ENCODE measurements at places on chromosomes 2 and 18.
A peak's percentile ranks its signal among the peaks of the same experiment; 100 is the strongest.

DNA sequence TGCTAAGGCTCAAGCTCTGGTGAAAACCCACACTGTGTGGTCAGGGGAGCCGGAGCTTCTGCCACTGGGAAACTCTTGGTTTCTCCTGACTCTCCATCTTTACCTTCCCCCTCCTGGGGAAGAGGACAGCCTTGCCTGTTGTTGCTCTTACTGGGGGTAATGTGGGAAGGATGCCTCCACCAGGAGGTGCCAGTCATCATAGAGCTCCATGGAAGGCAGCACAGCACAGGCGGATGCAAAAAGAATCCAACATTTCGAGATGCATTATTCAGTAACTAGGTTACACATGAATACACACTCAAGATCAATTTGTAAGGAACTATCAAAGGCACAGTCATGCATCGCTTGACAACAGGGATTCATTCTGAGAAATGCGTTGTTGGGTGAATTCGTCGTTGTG lies 322.6 kb downstream of the AFF3 start:
- no peak overlapping the region for H3K4me3 ChIP-seq
- no peaks in the 10 kb centered on the region for H3K36me3 ChIP-seq
- peaks cover 2% of the 10 kb centered on the region for H3K4me1 ChIP-seq
- DNase-seq: no peak
- H3K27me3 ChIP-seq: no peaks in the 10 kb centered on the region

DNA sequence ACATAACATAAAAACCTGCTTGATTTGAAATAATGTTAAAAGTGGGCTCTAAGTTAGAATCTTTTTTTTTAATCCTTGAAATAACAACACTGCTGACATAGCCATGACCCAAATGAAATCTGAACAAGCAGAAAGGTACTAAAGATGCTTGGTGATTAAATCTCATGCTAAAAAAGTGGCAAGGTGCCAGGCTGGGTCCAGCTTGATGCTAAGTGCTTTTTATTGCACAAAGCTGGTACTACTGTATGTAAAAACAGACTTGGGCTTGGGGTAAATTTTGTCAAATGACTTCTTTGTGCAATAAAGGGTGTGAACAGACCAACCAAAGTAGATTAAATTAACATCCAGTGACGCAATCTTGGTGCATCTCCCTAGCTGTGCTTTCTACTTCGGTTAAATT lies 13.4 kb downstream of the BCL11A start:
- no peak overlapping the region for H3K4me3 ChIP-seq
- no peaks in the 10 kb centered on the region for H3K27me3 ChIP-seq
- no peak overlapping the region for H3K27ac ChIP-seq
- peaks cover 15% of the 10 kb centered on the region for H3K4me1 ChIP-seq
- peaks cover 6% of the 10 kb centered on the region for H3K36me3 ChIP-seq

DNA sequence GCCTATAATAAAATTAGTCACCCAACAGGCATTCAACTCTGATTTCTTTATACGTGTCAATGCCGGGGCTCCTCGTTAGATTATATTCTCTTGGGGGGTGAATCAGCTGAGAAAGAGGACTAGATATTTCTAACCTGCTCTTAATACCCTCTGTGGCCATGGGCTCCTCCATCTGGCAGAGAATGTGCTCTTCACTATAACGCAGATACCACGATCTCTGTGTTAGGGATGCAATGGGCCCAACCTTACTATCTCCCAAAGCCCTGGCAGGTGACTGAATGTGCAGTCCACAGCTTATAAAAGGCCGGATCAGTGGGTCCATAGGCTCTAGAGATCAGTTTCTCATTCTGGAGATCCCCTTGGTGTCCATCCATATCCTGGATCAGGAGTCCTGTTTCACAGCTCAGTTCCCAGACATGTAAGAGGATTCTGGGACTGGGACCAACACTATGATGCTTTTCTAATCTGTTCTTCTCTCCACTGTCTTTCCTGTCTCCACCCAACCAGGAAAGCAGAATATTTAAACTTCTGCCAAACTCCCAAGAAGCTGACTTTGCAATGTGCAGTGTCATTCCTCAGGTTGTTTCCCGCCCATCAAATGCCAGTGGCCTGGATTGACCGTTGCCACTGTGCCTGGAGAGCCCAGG lies 71.4 kb upstream of the CELF4 start:
- H3K36me3 ChIP-seq: no peaks in the 10 kb centered on the region
- H3K27me3 ChIP-seq: no peaks in the 10 kb centered on the region
- no peak for DNase-seq
- no peak overlapping the region for H3K27ac ChIP-seq
- no peak overlapping the region for H3K4me3 ChIP-seq

GRCh38 chr2:98518101-98518500 lies 73.4 kb downstream of the INPP4A start:
- no peaks in the 10 kb centered on the region for H3K27me3 ChIP-seq
- no peaks in the 10 kb centered on the region for H3K36me3 ChIP-seq
- no peak overlapping the region for H3K27ac ChIP-seq
- no peak for DNase-seq

DNA sequence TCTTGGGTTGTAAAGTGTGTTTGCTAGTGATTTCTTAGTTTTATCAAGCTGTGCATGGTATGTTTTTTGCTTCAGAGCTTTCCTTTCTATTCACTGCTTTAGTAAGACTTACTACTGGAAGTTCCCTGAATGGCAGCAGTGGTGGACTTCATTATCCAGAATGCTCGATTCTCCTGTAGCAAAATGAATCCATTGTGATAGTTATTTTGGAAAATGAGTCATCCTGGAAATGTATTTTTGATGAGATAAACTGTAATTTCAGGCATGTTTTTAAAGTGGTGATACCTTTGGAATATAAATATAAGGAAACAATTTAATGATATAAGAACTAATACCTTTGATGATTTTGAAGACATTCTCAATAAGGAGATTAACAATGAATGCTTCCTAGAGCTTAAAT lies 387.1 kb downstream of the PTPRM start:
- H3K4me3 ChIP-seq: no peak overlapping the region
- H3K27ac ChIP-seq: no peak overlapping the region
- peaks cover 1% of the 10 kb centered on the region for H3K4me1 ChIP-seq
- no peaks in the 10 kb centered on the region for H3K36me3 ChIP-seq
- no peak for DNase-seq

DNA sequence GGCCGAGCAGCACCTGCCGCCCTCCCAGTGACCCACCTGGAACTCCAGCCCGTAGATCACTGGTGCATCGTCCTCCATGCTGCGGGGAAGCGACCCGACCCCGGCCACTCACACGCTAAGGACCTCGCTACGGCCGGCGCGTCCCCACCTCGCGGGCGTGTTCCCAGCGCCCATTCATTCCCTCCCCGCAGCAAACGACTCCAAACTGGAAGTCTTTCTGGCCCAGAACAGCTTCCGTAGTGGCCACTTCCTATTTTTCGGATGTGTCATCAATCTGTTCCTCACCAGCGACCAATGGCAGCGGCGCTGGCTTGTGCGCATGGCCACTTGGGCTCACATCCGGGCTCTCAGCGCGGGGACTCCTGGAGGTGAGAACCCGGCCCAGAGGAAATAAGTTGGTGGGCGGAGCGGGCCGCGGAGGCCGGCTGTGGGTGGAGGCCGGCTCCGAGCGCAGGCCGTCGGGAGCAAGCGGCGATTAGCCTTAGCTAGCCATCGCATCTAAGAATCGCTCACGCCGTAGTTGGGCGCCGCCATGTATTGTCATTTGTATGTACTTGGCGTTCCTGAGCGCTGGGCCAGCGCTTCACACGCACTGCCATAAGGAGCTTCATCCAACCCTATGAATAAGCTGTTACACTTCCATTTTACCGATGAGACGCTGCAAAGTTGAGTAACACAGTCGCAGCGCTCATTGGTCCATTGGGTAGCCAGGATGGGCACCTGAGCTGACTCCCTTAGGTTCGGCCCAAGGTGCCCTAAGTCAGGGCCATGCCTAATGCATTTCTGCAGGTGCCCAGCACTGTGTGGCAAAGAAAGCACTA lies at the start of gene EIPR1:
Gene EIPR1, minus strand, starts transcription at position 207 of the 821 bp plus-strand sequence. Its CDS starts 129 bp downstream, at position 78.
- H3K36me3 ChIP-seq: no peaks in the 10 kb centered on the region
- H3K4me1 ChIP-seq: no peaks in the 10 kb centered on the region
- H3K4me3 ChIP-seq: peak within 1 kb of the TSS; percentile 98
- H3K27ac ChIP-seq: no peak within 1 kb of the TSS
- H3K27me3 ChIP-seq: no peaks in the 10 kb centered on the region
- peak; percentile 93 for DNase-seq

DNA sequence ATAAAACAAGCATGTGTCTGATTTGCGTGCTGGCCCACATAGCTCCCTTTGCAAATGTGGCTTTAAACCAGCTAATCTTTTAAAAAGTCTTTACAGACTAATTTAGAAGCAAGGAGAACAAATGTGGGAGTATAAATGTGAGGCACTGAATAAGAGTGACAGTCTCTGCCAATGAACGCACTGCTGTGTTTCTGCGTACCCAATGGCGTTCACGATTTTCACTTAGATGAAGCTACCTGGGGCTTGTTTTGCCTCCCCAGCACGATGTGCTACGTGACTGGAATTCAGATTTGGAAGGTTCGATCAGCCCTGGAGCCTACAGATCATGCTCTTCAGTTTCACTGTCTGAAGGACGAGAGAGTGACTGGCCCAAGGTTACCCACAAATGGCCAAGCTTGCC lies 10.8 kb upstream of the CRACDL start:
- H3K27me3 ChIP-seq: no peaks in the 10 kb centered on the region
- H3K4me1 ChIP-seq: no peaks in the 10 kb centered on the region
- H3K4me3 ChIP-seq: no peak overlapping the region
- DNase-seq: no peak
- H3K36me3 ChIP-seq: no peaks in the 10 kb centered on the region
- H3K27ac ChIP-seq: no peak overlapping the region

DNA sequence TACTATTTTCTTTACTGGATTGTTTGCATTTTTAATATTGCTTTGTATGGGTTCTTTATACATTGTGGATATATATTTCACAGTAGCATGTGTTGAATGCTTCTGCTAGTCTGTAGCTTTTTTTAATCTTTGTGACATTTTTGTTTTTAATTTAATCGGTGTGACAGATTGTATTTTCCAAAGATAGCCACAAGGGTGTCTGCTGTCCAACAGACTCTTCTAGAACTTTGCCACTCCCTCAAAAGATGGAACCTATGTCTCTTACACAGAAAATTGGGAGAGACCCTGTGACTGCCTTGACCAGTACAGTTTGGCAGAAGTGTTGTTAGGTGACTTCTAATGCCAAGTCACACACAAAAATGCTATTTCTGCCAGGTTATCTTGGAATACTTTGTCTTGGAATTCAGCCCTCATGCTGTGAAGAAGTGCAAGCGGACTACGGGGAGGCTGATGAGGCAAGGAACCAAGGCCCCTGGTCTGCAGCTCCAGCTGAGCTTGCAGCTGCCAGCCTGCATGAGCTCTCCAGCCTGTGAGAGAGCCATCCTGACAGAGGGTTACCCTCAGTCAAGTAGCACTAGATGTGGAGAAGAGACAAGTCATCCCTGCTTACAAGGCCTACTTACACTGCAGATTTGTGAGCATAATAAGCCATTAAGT lies 110.8 kb downstream of the TDRD15 start:
- H3K4me3 ChIP-seq: no peak overlapping the region
- H3K27ac ChIP-seq: no peak overlapping the region
- no peaks in the 10 kb centered on the region for H3K4me1 ChIP-seq
- no peaks in the 10 kb centered on the region for H3K36me3 ChIP-seq

DNA sequence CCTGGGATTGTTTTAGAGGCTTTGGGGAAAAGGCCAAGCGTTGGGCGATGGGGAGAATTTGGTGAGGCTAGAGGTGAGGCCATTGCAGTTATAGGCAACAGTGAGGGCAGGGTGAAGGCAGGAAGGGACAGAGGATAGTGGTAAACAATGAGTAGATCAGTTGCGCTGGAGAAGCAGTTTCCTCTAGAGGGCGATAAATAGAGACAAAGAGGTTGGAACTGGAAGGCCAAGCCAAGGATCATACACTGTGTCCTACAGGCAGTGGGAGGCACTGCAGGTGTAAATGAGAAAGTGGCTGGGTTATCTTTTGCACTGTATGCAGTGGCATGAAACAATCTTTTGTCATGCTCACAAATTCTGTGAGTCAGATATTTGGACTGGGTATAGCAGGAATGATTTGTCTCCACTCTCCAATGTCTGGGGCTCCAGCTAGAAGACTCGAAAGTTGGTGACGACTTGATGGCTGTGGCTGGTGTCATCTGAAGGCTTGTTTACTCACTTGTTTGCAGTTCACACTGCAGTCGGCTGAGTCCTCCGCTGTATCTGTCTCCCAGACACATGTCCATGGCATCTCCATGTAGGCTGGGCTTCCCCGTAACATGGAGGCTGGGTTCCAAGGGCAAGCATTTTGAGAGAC lies 82.1 kb downstream of the TNP1 start:
- H3K27me3 ChIP-seq: no peaks in the 10 kb centered on the region
- H3K36me3 ChIP-seq: no peaks in the 10 kb centered on the region
- no peak overlapping the region for H3K4me3 ChIP-seq
- no peak overlapping the region for H3K27ac ChIP-seq
- DNase-seq: peak; percentile 91
- H3K4me1 ChIP-seq: no peaks in the 10 kb centered on the region

DNA sequence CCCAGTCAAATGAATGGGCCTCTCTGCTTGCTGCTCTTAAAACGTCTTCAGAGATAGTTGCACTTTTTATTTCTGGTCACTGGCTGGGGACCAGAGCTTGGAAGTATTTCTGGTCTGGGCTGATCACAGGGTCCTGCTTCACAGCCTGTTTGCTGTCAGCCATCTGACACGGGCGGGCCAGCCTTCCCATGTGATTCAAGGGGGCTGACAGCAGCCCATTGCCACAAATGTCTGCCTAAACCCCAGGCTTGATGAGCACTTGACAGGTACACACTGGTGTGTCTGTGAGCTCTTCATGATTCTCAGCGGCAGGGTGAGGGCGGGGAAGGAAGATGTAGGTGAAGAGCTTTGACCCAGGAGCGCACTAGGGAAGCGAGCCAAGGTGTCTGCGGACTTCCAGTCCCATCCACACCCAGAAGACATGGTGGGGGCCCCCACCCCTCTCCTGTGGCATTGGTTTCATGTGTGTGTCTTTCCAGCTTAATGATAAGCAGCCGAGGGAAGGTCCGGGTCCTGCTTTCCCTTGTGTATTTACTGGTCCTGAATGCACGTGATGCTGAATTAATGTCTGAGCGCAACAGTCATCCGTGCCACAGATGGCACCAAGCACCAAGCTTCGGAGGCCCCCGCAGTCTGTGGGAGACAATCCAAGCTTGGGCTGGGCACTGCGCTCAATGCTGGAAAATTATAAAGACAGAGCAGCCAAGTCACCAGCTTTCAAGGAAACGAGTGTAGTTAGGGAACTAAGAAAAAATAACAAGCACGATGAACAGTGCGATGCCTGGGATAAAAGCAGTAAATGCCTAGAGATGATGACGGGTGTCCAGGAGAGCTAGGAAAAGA lies 73.3 kb downstream of the SH3BP4 start:
- DNase-seq: no peak
- H3K27me3 ChIP-seq: no peaks in the 10 kb centered on the region
- peaks cover 4% of the 10 kb centered on the region for H3K4me1 ChIP-seq
- H3K27ac ChIP-seq: no peak overlapping the region
- H3K36me3 ChIP-seq: no peaks in the 10 kb centered on the region
- H3K4me3 ChIP-seq: no peak overlapping the region

GRCh38 chr2:143399631-143400069 lies 270.4 kb downstream of the ARHGAP15 start:
- no peak overlapping the region for H3K4me3 ChIP-seq
- no peaks in the 10 kb centered on the region for H3K36me3 ChIP-seq
- no peak for DNase-seq
- H3K27me3 ChIP-seq: no peaks in the 10 kb centered on the region

All from iPS DF 6.9 (cell line).